ENCODE measurements at places on chromosomes 5 and 9.

- no peak for DNase-seq
Observed at GRCh38 chr5:160097991-160098390, 21.3 kb downstream of the PWWP2A start.

GRCh38 chr5:95081500-95081960 lies 203.4 kb downstream of the MCTP1 start:
- no peak for DNase-seq

DNA sequence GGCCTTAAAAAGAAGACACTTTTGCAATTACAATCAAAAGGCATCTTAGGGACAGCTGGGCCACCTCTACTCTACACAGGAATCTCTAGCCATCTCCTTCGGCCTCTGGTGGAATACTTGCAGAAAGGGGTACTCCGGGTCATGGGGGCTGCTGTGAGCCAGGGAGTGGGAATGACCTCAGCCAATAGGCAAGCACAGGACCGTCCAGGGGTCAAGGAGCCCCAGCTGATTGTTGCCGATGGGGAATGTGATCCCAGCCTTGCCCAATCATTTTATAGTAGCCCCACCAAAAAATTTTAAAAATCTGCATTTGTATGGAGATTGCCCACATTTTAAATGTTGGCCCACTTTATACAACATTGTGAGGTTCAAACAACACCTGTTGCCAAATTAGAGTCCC lies 16.9 kb upstream of the SLC36A3 start:
- no peak for DNase-seq

- DNase-seq = no peak
Observed at GRCh38 chr5:135596788-135597187, 18.0 kb upstream of the CXCL14 start.

GRCh38 chr5:7261049-7261448 lies 134.9 kb upstream of the ADCY2 start:
- no peak for DNase-seq
